ENCODE measurements at places on chromosomes 11 and 22.

- no peak for DNase-seq
Measured at GRCh38 chr11:57306940-57307565, 17.7 kb downstream of the TNKS1BP1 start.

- DNase-seq = no peak
Measured at GRCh38 chr22:46767249-46767985, 5.0 kb downstream of the TBC1D22A start.

DNA sequence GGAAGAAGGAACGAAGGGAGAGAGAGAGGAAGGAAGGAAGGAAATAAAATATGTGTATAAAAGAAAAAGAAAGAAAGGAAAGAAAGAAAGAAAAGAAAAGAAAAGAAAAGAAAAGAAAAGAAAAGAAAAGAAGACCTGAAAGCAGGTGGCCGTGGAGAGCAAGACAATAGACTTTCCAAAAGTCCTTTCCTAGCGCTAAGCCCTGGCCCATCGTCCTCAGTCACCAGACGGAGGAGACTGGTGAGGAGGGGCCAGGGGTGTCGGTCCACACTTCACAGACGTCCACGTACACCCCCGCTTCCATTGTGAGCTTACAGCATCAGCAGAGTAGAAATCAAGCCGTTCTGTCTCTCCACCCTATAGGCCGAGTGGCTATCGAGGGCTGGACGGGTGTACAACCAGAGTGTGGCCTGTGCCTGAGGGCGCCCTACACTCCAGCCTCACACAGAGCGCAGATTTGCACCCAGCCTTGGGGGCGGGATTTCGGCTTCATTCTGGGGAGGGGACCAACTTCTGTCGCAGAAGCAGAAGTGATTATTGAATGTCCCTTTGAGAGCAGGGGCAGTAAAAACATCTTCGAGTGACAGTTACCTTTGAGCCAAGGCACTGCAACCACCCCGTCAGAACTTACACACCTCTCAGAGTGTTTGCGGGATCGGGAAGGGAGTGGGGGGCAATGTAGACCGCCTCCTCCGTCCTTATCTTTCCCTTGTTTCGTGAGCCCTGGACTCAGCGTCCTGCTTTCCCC lies 2.0 kb upstream of the BSX start:
- DNase-seq = no peak

- DNase-seq = no peak
Measured at GRCh38 chr11:5621580-5621979, 3.2 kb upstream of the TRIM34 start.

GRCh38 chr22:38347181-38347943 lies 30.1 kb upstream of the CSNK1E start:
- DNase-seq = no peak

DNA sequence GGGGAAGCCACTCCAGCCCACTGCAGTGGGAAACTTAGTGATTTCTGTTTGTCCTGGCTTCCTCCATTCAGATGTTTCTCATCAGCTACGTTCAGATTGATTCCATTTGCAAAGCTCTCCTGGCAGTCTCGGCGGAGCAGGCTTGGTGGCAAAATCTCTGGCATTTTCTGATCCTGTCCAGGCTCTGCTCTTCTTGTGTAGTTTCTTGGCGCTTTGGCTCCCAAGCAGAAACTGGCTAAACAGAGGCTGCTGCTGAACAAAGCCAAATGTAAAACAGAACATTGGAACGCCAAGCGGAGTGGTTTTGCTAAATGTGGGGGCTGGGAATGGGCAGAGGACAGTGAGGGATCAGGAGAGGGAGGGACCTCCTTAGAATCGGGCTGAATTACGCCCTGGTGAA lies 36.7 kb downstream of the ADAMTS8 start:
- DNase-seq = no peak

- DNase-seq = no peak
Measured at GRCh38 chr11:75264356-75264755, 23.8 kb downstream of the TPBGL start.

GRCh38 chr22:39996732-39997131 lies 2.0 kb downstream of the FAM83F start:
- DNase-seq = no peak

DNA sequence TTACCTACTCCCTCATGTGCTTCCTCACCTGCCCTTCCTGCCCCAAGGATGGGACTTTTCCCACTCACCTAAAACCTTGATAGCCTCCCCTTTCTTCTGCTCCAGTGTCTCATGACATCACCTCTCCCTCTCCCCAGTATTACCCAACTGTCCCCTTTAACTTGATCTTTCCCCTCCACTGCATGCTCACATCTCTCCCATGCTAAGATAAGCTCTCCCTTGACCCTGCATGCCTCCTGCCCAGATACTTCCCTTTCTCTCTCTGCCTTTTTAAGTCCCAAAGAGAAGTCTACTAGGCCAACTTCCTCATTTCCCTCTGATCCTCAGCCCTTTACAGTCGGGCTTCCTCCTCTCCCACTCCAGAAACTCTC lies 14.8 kb downstream of the CD3E start:
- DNase-seq = no peak

DNA sequence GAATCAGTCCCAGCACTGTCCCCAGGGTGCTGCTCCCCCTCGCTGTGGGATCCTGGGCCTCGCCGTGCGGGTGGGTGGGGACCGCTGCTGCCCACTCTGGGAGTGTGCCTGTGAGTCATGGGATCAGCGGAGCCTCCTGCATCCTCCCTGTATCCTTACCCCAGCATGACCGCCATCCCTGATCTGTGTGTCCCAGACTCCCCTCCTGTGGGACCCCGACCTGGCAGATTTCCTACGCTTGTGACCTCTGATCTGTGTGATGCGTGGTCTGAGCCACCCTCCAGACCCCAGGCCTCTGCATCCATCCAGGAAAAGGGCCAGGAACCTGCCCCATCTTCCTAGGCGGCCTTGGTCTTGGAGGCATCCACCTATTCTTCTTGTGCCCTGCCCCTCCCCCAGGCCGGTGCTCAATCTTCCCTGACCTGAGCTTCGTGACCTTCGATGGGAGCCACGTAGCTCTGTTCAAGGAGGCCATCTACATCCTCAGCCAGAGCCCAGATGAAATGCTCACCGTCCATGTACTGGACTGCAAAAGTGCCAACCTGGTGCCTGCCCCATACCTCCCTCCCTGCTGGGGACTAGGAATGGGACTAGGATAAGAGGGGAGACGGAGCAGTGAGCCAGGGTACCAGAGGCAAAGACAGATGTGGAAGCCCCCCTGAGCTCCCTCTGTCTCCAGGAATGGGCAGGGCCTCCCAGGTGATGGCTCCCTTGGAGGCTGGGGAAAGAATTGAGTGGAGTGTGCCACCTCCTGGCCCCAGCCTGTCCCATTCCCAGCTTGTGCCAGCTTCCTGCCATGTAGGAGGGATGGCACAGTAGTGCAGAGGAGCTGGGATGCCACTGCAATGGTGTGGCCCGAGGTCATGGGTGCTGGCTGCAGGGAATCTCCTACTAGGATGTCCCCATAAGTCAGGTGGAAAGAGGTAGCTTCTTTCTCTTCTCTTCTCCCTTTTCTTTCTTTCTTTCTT lies 65.4 kb downstream of the OTOG start:
- no peak for DNase-seq

DNA sequence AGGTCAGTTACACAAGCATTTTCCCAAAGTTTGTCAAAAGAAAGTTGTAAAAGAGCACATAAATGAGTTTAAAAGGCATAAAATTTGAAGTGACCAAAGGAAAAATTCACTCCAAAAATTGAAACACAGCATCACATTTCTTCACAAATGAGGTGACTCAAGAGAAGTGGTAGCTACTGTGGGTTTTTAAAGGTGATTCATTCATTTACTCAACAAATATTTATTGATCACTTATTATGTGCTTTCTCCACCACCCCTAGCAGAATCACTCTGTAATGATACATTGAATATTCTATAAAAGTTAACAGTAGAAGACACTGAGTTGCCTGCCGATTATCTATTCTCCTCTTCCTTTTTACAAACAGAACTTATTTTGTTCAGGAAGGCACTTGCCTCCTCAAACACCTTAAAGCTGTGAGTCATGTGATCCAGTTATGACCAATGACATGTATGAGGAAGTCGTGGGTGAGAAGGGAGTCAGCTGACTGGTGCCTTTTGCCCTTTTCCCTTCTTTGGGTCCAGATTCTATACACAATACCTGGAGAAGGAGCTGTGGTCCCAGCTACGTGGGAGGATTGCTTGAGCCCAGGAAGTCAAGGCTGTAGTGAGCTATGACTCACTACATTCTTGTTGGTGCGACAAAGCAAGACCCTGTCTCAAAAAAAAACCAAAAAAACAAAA lies 67.7 kb upstream of the CLNS1A start:
- no peak for DNase-seq

- DNase-seq = no peak
Measured at GRCh38 chr11:5367448-5368074, 16.1 kb upstream of the OR51M1 start.

GRCh38 chr11:129968591-129969419 lies 33.8 kb downstream of the PRDM10 start:
- no peak for DNase-seq

- no peak for DNase-seq
Measured at GRCh38 chr11:22337596-22338485, at the start of gene SLC17A6. TSS of gene SLC17A6 (plus strand) at chr11:22338381. CDS start at chr11:22338534, 153 bp downstream.

DNA sequence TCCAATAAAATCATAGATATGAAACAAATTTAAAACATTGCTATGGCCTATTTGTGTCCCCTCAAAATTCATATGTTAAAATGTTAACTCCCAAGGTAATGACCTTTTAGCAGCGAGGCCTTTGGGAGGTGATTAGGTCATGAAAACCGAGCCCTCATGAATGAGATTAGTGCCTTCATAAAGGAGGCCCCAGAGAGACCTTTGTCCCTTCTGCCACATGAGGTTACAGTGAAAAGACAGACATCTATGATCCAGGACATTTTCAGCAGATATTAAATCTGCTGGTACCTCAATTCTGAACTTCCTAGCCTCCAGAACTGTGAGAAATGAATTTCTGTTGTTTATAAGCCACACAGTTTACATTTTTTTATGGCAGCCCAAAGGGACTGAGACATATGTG lies 171.7 kb downstream of the MPPED1 start:
- no peak for DNase-seq

DNA sequence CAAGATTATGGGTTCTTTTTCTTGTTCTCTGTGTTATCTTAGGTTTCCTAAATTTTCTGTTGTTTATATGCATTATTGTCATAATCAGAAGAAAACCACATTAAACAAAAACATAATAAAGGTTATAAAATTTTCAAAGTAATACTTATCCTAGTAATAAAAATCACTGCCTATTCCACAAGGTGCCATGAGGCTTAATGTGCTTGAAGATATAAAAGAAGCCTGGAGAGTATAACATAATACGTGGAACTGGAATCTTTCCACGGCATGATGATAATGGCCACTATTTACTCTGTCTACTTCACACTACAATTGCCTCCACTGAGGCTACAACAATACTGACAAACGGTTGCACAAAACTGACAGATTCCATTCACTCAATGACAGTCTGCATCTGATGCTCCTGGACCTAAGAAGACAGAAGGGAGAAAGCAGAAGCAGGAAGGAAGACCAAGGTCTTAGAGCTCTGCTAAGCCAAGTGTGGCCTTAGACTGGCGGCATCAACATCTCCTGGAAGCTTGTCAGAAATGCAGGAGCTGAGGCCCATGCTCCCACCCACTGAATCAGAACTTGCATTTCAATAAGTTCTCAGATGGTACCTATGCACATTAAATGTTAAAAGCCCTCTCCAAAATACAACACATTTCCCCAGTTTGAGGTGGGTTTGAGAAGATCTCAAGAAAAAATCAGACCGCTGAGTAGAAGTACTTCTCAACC lies 13.1 kb downstream of the TENM4 start:
- no peak for DNase-seq

GRCh38 chr11:8658321-8659057 lies 24.0 kb downstream of the TRIM66 start:
- no peak for DNase-seq

DNA sequence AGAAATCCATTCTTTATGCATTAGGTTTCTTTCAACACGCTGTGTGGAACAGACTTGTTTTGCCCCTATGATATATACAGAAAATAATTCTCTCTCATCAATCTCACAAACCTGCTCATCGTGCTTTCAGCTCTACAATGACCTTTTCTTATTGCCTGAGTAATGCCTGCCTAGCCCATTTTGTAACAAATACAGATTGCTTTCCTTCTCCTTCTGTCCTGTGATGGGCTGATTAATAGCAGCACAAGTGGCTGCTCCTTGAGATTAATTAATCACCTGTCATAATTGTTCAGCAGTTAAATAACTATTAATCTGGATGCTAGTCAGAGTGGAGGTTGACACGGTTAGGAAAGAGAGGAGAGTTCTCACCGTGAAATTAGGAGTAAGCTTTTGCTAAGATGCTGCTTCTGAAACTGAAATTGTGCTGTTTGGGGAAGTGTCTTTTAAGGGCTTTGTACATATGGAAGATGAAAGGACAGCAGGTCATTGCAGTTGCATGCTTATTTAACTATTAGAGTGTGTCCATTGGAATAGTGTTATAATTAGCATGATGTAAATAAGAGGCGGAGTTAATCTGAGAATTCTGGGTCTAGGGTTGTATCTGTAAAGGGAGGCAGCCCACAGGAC lies 1430.5 kb downstream of the FAM181B start:
- DNase-seq = no peak

GRCh38 chr11:108592591-108593213 lies 866 bp downstream of the EXPH5 start:
- no peak for DNase-seq

DNA sequence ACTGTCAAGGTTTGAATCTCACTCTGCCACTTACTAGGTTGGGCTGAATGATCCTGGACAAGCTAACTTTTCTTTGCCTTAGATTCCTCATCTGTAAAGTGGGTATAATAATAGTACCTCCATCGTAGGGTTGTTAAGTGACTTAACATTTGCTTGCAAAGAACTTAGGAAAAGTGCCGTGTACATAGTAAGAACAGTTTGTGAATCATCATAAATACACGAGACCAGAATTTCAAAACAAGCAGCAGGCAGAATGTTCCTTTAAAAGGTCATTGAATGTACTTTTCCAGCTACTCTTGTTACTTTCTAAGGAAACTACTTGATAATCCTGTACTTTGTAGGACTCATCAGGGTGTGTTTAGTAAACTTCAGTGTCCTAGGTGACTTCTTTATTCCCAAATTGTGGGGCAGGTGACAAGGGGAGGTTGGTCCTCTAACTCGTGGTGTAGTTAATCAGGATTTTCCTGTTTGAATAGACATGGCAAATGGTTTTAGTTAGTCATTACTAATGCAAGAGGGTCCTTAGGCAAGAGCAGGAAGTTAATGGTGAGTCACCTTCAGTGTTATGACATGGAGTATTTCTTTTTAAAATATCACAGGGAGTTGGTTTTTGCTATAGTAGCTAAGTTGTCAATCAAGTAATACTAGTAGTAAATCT lies 67.9 kb downstream of the YAP1 start:
- DNase-seq = no peak

DNA sequence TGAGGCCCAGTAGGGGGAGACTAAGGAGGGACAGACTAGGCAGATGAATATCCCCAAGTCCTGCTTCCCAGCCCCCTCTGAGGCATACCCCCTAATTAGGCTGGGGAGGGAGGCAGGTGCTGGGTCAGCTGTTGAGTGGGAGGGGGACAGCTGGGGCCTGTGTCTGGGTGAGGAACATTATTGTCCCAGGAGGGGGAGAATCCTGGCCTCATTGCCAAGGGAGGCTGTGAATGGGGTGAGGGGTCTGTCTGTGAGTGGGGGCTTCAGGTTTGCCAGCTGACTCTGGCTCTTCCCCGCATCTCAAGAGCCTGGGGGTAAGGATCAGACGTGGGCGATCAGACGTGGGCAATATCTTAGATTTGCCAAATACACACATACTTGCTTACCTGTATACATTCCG lies 2.1 kb downstream of the INPPL1 start:
- DNase-seq = no peak

GRCh38 chr11:64109332-64109731 lies 56.6 kb downstream of the MACROD1 start:
- DNase-seq = no peak
